ENCODE measurements at places on chromosomes 2 and 18. TPM values are rescaled to one million over a fixed set of nuclear protein-coding genes. Genes with fewer than 3 reads are reported as not detected.
A peak's percentile ranks its signal among the peaks of the same experiment; 100 is the strongest.

The WDPCP gene
- 10.2 TPM for total RNA-seq

- DNase-seq: peak; percentile 36
These were observed 209.6 kb upstream of the TNP1 start for GRCh38 chr2:217069263-217070042.

DNA sequence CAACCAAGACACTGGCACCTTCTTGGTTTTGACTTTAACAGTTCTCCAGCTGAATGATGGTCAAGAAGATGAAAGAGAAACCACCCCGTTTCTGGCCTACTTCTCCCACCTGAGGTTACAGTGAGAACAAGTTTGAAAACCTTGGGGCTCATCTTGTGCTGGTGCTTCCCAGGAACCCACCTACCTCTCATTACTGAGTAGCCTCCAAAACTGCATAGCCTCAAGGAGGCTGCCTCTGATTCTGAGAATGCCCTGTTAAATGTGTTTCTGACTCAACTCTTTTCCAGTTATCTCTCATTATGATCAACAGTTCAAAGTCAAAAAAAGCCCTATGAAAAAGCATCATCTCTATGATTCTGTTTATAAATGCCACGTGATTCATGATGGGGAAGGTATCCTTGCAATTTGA, 121.9 kb downstream of the CACNB4 start:
- DNase-seq: no peak

DNA sequence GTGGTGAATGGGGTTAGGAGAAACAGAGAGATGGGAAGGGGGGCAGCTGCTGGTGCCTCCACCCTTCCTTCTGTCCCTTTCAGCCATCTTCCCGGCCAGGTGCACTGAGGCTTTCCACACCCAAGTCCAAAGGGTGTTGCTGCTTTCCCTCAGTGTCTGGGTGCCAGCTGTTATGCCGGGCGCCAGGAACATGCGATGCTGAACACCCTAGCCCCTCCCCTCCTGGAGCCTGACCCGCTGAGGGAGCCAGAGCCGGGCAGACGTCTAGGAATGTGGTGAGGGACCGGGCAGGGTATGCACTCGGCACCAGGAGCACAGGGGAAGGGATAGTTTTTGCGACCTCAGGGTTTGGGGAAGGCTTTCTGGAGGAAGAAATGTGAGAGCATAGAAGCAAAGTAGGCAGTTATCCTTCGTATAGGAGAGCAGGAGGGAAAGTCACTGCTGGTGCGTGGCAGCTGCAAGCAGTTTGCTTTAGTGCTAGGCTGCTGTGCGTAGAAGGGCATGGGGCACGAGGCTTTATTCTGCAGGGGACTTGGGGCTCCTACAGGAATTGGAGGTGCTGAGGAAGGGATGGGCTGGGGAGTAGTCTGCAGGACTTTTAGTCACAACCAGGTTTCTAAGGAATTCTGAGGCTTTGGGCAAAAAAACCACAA, 147.7 kb downstream of the TSN start:
- DNase-seq: no peak

DNA sequence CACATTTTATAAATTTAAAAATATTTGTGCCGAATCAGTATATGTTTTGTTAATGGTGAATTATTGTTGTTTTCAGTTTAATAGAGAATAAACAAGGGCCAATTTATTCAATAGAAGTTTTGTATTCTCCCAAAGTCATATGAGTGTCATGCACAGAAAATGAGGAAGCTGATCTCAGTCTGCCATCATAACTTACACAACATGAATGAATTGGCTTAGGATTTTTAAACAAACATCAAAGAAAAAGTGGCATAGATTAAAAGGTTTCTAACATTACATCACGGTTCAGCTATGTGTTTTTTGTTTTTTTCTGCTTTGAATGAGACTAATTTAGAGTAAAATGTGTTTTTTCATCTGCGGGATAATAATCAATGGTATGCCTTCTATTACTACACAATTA, 123.4 kb upstream of the CTNNA2 start:
- no peak for DNase-seq

The SEPTIN10 gene
- total RNA-seq: 83.9 TPM

The SDC1 gene
- total RNA-seq: 22.0 TPM

- no peak for DNase-seq
These were observed 63.0 kb upstream of the SMAD2 start for GRCh38 chr18:47993409-47993808.

DNA sequence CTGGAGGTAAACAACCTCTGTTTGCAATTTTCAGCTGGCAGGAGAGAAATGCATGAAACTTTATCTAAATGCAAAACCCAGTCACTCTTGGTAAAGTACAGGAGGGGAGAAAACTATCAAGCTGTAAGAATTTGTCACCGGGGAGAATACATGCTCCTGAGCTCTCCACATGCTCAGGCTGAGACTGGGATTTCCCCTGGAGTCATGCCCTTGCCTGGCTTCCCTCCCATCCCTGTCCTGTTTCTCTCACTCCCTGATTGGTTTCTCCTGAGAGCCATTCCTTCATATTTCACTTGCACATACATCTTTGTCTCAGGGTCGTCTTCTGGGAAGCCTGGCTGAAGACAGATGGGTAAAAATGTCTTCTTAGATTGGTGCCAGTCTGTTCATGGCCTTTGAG, 52.9 kb upstream of the SPATS2L start:
- DNase-seq: peak; percentile 78

DNA sequence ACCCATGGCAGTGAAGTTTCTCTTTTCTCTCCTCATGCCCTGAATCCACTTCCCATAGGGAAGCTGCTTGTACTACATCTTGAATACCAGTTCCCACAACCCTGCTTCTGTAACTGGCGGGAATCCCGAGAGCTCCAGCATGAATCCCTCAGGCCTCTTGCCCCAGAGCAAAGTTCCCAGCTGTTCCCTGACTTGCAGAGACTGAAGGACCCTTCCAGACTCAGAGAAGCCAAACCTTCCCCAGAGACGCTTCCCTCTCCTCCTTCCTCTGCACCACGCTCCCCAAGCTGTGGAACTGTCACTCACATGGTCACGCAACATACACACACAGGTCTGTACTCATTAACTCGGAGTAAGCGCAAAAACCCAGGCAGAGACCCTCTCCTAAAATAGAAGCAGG, 26.4 kb downstream of the TRAPPC12 start:
- no peak for DNase-seq

DNA sequence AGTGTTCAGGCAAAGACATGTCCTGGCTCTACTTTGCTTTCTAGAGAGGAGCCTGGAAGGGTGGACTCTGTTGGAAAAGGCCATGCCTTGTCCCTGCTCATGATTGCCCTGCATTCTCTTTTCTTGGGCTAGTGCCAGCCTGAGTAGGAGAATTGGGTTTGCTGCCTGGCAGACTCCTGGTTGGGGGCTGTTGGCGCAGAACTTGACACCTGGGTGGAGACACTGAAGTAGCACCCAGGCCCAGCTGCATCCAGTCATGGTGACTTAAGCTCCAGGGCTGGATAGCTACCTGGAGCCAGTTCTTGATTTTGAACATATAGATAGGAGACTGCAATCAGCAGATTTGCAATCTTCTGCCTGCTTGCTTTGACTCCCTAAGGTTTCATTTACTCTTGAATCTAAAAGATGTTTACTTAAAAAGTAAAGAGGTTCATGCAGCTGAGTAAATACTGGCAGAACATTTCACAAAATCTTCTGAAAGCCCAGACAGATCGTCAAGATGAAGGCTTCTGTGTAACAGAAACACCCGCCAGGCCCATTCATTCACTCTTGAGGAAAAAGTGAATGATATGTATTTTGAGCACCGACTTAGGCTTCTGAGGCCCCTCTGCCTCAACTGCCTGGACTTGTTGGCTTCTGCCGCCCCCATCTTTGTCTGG, 38.0 kb upstream of the YWHAQ start:
- peak; percentile 57 for DNase-seq

The SGPP2 gene
- not detected for total RNA-seq

DNA sequence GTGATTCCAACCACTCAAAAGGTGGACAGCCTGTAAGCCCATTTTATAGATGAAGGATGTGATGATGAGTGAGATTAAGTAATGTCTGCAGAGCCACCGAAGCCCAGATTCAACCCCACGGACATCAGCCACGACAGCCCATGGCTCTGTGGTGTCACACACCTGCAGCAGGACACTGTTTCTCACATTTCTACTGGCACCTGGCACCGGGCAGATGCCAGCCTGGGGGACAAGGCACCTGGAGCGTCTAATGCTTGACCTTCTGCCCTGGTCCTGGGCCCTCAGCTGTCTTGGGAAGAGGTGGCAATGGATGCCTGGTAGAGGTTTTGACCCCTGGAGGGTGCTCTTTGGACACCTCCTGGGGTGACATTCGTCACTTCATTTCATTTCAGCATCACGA, 176.3 kb downstream of the ANAPC1 start:
- no peak for DNase-seq

GRCh38 chr2:178946494-178946893, 103.4 kb downstream of the CCDC141 start:
- no peak for DNase-seq

- no peak for DNase-seq
These were observed 89.1 kb upstream of the MBOAT2 start for GRCh38 chr2:9092383-9093282.

The ADCYAP1 gene
- total RNA-seq: not detected

- no peak for DNase-seq
These were observed 70.4 kb downstream of the CWC22 start for GRCh38 chr2:179936654-179937053.

The IL37 gene
- total RNA-seq: not detected

DNA sequence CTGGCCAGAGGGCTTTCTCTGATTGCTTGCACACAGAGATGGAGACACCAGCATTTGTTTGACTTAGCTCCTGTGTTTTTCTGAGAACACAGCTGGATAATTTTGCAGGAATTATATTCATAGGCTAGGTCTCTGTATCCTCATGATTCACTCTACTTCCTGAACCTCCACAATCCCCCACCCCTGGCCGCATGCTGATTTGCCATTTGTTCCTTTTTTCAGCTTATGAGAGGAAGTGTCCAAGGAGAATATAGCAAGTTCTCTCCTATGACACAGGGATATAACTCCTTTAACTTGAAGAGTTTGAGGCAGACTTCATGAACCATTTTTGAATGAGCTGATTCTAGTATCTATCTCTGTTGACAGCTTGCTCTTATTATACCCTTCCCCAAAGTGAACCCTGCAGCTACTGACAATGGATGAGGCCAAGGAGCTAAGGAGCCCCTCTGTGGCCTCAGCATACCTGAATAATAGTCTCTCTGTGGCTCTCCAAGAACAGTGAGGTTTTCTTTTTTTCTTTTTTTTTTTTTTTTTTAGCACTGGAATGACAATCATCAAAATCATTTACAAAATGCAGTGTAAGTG, 15.4 kb downstream of the CAVIN2 start:
- DNase-seq: no peak

- DNase-seq: no peak
These were observed 61.5 kb downstream of the TNS1 start for GRCh38 chr2:217941339-217941738.

DNA sequence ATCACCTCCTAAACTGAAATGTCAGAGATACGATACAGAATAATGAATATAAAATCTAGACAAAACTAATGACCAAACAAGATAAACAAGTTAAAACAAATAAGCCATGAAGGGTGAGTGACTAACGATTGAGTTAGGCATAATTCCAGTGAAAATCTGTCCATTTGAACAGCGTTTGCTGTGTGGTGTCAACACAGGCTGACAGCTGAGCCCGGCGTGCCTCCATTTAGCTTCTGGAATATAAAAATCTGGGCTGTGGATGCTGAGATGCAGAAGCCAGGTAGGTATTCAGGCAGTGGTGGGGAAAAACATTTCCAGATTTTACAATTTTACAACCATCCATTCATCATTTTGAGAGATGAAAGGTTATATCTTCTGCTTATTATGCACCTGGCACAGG, 2041.4 kb upstream of the CELF4 start:
- no peak for DNase-seq

DNA sequence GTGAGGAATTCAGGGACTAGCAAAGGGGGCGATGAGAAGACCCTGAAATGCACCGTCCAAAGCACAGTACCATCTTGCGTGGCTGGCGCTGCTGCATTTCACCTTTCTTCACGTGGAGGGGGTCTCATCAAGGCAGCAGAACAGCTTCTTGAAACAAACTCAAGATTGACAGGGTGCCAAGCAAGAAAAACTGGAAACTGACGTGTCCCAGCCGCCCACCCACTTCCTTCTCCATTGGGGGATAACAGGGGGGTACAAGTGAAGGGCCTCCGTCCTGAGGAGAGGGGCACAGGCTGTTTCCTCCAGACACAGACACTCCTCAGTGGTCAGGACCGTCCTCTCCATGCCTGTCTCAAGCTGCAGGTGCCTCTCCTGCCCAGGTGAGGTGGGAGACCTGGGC, 32.5 kb downstream of the HDAC4 start:
- no peak for DNase-seq

DNA sequence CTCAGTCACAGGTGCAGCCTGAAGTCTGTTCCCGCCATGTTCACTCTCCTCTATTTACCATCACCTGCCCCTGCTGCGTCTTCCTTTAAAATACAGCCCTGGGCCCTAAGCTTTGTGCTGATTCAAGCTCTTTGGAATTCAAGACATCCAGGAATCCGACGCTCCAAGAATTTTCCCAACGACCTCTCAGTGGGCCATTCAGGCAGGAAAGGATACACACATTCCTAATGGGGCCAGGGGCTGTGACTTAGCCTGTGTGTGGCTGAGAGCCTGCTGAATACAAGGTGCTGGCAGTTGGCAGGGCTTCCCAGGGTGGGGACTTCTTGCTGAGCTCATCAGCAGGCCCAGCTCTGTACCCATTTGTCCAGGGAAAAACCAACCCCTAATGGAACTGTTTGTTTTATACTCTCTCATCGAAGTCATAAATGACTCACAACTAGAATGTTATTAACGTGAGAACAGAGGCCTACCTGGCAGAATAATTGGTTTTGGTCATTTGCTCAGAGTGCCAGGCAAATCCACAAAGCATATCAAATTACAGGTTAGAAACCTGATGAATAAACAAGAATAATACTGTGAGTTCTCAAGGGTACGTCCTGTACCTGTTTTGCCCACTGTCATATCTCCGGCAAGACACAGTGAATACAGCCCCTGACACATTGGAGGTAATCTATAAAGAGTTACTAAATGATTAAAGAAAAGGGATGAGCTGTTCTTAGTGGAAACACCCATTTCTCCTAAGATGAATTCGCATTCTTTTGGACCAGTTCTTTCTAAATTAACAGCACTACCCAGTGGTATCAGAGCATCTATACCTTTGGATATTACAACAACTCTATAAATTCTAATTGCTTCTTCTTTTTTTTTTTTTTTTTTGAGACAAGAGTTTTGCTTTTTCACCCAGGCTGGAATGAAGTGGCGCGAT, 12.6 kb upstream of the KCMF1 start:
- DNase-seq: peak; percentile 97

DNA sequence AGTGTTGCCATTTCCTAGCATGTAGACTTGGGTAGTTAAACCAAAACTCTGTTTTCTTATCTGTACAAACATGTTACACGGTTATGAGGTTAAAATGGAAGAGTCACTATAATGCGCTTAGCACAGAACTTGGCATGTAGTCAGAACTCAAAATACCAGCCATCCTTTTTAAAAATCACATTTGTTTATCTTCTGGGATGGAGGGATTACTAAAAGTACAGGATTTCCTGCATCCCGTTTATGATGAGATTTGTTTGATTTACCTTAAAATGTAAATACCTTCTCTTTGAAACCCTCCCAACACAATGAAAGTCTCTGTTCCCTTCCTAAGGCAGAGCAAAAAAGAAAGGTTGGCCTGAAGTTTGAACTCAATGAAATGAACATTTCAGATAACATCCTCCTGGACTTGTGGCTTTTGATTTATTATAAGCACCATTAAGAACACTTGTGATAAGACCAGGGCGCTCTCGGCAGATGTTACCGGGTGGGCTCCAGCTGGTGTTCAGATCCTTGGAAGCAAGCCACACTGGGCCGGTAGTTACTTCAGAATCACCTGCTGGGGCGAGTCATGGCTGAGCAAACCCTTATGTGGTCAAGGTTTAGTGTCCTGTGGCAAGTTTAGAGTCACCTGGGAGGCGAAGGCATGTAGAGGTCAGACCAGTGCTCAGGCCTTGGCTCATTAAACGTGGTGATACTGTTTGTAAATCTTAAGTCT, 105.7 kb downstream of the MGAT5 start:
- peak; percentile 59 for DNase-seq
